Activated CD4-positive, alpha-beta T cell treated with anti-CD3 and anti-CD28 coated beads, Interleukin-2, amount 50 U/mL, for 48 hours (primary cell): ENCODE measurements at places on chromosomes 1 and 21.
A peak's percentile ranks its signal among the peaks of the same experiment; 100 is the strongest.

- DNase-seq: peak; percentile 34
These were observed 269.8 kb downstream of the S1PR1 start for GRCh38 chr1:101506541-101507164.

DNA sequence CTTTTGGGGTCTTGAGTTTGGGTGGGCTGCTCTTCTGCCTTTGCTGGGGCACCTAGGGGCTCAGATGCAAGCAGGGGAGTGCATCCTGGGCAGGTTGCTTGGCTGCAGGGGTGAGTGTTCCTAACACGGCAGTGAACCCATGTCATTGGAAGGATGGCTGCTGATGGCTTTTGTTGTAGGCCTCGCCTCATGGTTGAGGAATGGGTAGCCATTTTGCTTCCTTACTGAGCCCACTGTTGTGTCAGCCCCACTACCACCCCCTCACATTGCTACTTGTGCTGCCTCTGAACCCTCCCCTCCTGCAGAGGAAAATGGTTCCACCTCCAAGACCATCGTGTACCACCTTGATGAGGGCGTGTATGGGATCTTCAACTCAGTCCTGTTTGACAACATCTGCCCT lies 16.8 kb downstream of the AZIN2 start:
- no peak for DNase-seq

GRCh38 chr1:204725821-204726448 lies 40.4 kb upstream of the LRRN2 start:
- no peak for DNase-seq

DNA sequence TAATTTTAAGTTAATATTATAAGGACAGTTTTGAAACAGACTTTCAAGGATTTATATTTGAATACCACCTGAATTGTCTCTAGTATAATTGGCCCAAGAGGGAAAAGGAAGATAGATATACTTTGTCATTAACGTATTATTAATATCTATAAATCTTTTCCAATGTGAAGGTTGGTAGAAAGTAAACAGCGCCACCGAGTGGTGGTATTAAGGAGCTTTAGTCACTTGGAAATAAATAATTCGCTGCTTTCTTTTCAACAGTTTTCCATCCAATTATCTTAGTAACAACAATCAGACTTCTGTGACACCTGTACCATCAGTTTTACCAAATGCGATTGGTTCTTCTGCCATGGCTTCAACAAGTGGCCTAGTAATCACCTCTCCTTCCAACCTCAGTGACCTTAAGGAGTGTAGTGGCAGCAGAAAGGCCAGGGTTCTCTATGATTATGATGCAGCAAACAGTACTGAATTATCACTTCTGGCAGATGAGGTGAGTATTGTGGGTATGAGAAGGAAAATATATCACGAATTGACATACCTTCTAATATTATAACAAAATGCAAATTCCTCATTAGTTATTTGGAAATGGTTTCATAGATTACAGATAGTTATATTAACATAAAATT lies 37.7 kb downstream of the SH3GLB1 start:
- peak; percentile 10 for DNase-seq

DNA sequence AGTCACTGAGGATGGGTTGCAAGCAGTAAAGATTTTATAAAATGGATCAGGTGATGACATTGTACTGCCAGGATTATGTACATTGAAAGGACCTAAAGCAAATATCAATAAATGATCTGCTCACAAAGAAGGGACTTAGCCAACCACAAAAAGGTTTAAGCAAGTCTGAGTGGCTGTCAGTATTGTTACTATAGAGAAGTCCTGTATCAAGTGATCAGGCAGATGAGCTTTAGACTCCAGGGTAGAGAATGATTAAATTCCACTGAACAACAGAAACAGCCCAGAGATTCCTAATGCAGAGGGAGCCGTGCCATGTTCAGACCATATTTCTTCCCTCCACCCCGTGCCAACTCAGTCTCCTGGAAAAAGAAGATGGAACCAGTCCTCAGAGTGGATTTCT lies 138.9 kb downstream of the SETD4 start:
- DNase-seq: no peak

GRCh38 chr1:227035316-227035715 lies 95.2 kb downstream of the COQ8A start:
- DNase-seq: no peak

GRCh38 chr21:41770901-41771624 lies 4.2 kb upstream of the RIPK4 start:
- DNase-seq: no peak

DNA sequence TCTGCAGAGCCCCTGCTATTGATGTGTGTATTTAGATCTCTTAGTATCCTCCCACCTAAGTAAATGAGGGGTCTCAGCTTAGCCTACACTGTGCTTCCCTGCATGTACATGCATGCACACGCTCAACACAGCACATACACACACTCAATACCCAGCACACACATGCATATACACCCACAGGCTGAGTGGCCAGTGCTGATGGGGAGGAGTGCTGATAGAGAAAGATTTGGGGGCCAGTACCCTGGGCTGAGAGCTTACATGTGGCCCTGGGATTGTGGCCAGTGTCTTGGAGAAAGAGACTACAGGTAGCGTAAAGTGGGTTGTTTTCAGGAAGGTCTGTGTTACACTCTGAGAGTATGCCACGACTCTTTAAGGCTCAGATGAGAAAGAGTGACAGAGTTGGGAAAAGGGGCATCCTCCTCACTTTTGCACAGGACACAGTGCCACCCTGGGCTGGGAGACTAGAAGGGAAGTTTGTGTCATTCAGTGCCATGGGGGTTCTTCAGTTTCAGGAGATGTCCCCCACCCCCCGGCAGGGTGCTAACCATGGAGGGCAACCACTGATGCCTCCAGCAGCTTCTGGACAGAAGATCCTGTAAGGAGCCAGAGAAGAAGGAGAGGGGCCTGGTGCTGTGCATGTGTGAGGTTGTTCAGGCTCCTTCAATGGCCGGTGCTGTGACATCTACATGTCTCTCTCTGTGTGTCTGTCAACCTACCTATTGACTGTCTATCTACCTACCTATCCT lies 166.8 kb downstream of the RHOU start:
- DNase-seq: no peak

DNA sequence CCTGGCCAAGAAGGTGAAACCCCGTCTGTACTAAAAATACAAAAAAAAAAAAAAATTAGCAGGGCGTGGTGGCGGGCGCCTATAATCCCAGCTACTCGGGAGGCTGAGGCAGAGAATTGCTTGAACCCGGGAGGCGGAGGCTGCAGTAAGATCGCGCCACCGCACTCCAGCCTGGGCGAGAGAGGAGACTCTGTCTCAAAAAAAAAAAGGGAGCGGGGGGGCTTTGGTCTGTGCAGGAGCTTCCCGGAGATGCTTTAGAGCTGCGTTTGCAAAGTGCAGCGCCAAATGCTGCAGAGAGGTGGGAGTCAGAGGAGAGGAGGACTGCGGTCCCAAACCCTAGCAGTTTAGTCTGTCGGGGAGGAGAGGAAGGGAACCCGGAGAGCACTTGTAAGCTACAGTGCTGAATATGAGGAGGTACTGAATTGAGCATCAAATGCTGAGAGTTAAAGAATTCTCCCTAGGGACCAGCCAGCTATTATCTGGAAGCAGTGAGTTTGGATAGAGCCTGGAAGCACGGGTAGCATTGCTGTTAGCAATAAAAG lies 569 bp downstream of the FALEC start:
- DNase-seq: no peak

DNA sequence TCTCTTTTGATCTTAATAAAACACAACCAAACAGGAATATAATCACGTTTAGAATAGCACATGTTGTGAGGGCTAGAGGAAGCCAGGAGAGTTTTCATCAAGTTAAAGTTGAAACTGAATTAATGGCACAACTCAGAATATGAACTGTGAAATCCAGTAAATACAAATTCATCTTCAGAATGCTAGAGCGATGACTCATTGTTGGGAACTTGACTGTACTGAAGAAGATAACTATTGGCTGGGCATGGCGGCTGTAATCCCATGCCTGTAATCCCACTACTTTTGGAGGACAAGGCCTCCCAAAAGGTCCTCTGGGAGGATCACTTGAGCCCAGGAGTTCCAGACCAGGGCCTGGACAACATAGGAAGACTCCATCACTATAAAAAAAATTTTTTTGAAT lies 8.8 kb downstream of the SYF2 start:
- no peak for DNase-seq

- peak; percentile 54 for DNase-seq
These were observed 41.2 kb downstream of the RRAGC start for GRCh38 chr1:38818175-38818976.

DNA sequence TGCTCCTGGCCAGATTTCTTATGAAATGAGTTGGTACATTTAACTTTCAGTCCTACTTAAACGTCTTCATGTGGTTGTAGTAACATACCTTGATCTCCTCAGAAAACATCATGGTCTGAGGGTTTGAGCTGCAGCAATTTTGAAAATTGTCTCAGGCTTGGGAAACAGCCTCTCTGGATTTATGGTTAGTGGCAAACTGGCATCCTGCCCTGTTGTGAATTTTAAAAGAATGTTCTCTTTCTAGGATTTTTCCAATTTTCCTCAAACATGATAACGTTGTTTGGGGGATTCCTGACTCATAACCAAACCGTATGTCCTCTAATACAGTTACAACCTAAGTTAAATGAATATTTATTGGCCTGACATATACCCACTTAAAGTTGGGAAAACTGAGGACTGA lies 624.4 kb downstream of the LMO4 start:
- DNase-seq: no peak

- no peak for DNase-seq
These were observed 78.4 kb upstream of the S1PR1 start for GRCh38 chr1:101158424-101158823.

DNA sequence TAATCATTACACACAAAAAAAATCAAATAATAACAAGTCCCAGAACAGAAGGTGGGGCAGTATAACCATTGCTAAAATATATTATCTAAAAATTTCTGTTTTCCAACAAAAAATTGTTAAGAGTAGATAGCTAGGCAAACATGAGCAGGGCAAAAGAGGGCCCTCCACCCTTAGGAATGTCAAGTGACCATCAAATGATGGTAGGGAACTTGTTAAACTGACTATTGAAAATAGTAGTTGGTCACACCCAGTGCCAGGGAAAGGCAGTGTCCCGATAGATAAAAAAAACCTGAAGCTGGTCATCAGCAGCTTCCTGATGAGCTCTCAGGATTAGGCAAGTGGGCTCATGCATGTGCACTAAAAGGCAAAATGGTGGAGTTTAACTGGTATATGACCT lies 18.4 kb upstream of the COP1 start:
- DNase-seq: no peak

DNA sequence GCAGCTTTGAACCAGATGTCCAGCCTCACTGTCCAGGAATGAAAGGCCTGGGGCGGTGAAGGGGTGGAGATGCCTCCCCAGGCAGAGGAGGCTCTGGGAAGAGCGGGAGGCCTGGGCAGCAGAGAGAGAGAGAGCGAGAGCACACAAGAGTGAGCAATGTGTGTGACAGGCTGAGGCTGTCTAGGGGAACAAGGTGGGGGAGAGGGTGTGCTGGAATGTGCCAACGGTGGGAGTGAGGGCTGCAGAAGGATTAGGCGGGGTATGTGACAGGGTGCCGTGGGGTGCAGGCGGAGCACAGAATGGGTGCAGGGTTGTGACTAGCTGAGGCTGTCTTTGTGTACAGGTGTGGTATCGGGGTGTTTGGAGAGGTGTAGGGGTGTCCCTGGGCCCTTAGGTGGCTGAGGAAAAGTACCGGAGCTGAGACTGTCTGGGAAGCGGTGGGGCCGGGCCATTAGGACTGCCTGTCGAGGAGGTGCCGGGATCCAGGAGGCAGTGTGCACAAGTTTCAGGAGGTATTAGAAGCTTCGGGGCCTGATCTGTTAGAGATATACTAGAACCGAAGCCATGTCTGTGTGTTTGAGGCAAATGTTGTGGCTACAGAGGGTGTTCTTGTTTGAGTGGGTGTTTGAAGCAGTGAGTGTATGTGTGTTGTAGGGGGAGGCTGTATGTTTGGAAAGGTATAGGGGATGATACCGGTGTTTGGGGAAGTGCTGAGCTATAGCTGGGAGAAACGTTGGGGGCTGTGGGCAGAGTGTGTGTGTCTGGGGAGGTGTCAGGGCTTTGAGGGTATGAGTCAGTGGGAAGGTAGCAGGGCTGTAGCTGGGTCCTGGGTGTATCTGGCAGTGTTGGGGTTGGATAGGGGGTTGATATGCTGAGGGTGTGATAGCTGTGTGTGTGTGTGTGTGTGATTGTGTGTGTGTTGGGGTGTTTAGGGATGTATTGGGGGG lies 9.1 kb downstream of the AHDC1 start:
- no peak for DNase-seq

GRCh38 chr1:155242805-155243358 lies 12.4 kb downstream of the ENTREP3 start:
- no peak for DNase-seq

GRCh38 chr1:57209495-57209894 lies 214.4 kb downstream of the DAB1 start:
- no peak for DNase-seq

DNA sequence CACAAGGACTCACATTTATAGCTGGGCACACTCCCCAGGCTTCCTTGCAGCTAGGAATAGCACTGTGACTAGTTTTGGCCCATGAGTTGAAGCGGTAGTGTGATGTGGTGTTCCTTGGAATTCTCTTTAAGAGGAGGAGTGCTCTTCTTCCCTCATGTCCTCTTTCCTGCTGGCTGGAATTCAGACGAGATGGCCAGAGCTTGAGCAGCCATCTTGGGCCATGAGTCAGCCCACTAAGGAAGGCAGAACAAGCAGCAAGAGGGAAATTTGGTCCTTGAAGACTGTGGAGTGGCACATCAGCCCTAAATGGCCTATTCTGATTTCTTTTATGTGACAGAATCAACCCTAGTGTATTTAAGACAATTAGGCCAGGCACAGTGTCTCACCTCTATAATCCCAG lies 20.0 kb downstream of the HTR6 start:
- no peak for DNase-seq

GRCh38 chr1:4418021-4418420 lies 236.4 kb upstream of the AJAP1 start:
- no peak for DNase-seq

GRCh38 chr1:167452483-167452882 lies 65.8 kb downstream of the CD247 start:
- DNase-seq: no peak

- peak; percentile 35 for DNase-seq
These were observed 556 bp downstream of the WDR77 start for GRCh38 chr1:111448482-111448917.

GRCh38 chr1:183926983-183927382 lies 110.5 kb downstream of the COLGALT2 start:
- DNase-seq: no peak

DNA sequence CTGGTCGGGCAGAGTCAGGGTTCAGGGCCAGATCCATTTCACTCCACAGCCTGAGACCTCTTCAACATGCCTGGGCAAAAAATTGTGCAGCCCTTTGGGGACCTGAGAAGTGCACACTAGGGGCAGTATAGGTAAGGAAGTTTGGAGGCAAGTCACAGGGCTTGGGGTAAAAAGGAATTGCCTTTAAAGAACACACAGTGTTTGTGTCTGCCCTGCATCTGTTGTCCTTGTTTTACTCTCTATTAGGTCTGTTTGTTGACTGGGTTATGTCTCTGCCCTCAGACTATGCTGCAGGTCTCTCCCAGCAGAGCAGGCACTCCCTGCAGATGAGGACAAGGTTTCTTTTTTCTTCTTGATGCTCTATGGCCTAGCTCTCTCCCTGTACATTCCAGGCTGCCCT lies 22.0 kb downstream of the LDLRAD2 start:
- DNase-seq: no peak
